SHP77 (cell line): ENCODE measurements at places on chromosomes 2 and 18.

GRCh38 chr2:197152451-197153228, 157.9 kb downstream of the ANKRD44 start:
- no peak for DNase-seq

DNA sequence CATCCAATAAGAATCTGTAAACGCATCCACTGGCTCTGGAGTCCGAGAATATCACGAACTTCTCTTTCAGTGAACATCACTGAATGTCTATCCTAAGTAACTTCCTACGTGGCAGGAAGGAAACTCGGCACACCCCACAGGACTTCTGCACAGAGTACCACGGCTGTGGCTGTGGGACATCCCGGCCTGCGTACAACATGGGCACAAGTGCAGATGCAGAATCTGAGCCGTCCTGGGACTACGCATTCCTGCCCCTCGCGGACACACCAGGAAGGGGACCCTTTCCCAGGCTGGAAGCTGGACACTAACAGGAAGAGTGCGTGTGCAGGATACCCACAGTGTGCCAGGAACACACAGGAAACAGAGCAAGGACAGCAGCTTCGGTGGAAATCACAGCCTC, 60.6 kb downstream of the ZNF516 start:
- DNase-seq: no peak

DNA sequence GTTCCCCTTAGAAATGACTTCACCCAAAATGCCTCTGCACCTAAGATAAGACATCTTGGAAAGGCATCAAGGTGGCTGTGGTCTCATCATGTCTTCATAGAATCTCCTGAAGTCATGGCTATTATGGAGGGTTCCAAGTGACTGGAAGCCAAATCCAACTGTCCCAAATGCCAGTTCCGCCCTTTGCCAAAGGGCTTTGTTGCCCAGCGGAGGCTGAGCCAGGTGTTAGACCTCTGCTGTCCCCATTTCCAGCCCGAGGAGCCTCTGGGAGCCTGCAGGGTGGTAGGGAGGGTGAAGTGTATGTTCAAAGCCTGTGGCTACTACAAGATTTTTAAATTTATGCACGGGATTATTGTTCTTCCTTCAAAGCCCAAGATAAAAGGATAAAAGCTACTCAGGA, 25.7 kb downstream of the RHOB start:
- DNase-seq: no peak

- no peak for DNase-seq
Observed at GRCh38 chr2:200431996-200432705, 77.7 kb downstream of the KCTD18 start.

- DNase-seq: no peak
Observed at GRCh38 chr2:203326356-203326755, 1.8 kb upstream of the ABI2 start.

DNA sequence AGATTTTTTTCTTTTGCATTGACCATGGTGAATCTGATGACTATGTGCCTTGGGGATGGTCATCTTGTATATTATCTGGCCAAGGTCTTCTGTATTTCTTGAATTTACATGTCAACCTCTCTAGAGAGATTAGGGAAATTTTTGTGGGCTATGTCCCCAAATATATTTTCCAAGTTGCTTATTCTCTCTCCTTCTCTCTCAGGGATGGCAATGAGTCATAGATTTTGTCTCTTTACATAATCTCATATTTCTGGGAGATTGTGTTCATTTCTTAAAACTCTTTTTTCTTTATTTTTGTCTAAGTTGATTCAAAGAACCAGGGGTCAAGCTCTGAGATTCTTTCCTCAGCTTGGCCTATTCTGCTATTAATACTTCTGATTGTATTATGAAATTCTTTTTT, 9.9 kb downstream of the GKN2 start:
- DNase-seq: no peak

GRCh38 chr2:16215902-16216557, 275.7 kb downstream of the MYCN start:
- no peak for DNase-seq

- DNase-seq: no peak
Observed at GRCh38 chr2:101843048-101843447, 145.5 kb downstream of the MAP4K4 start.

DNA sequence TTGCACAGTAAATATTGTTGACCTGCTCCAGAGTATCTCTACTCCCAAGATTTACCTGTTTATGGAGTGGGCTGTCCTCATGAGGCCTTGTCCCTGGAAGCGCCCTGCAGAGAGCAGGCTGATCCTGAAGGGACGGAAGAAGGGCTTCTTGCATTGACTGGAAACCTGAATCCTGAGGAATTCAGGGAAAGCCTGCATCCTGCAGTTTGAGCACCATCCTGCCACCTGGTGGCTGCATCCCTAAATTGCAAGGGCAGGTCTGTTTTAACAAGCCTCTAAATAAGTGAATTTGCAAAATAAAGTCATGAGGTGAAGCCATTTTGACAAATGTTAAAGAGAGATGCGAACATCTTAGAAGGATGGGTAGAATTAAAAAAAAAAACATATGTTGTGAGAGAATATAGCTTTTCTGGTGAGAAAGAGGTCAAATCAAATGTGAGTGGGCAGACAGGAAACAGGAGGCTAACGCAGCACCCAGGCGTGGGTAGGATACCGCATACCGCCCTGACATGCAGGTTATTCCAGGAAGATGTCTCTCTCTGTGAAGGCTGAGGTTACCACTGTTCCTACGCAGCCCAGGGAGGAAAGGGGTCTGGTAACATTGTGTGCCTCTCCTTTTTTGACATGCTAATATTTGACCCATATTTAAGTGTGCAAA, 754.9 kb downstream of the RNF144A start:
- peak; percentile 40 for DNase-seq

- DNase-seq: no peak
Observed at GRCh38 chr2:39664888-39665591, 677 bp upstream of the TMEM178A start.

DNA sequence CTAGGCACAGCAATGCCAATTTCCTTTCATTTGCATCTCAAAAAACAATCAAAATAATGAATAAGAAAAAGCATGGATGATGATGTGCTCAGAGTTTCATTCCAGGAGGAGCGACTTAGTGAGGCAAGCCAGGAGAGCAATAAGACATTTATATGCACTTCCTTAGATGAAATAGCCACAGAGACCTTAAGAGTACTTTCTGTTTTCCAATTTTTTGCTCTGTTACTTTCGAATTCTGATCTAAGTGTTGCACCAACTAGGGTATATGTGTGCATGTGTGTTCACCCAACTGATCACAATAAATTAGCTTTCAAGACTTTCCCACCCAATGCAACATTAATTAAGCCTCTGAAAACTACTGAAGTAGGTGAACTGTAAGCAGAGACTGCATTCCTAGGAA, 709 bp downstream of the RAB27B start:
- DNase-seq: no peak

- no peak for DNase-seq
Observed at GRCh38 chr2:160612266-160612856, 118.8 kb upstream of the RBMS1 start.

DNA sequence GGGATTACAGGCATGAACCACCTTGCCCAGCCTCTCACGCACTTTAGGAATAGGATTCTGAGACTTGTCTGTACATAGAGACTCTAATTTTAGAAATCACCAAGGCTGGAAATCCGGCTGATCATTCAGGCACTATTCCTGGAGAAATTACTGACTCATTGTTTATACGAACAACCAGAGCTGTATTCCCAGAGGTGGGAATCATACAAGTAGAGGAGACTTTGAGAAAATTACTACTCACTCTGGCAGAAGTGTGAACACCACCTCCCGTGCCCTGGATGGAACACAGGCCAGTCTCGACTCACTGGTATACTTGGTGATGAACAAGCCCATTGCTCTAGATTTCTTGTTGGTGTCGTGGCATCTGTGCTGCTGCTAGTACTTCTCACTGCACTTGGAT, 5.8 kb upstream of the ADNP2 start:
- DNase-seq: no peak

- DNase-seq: no peak
Observed at GRCh38 chr2:231393149-231394131, 2.1 kb upstream of the B3GNT7 start.

GRCh38 chr2:217004656-217005055, 144.8 kb upstream of the TNP1 start:
- no peak for DNase-seq

DNA sequence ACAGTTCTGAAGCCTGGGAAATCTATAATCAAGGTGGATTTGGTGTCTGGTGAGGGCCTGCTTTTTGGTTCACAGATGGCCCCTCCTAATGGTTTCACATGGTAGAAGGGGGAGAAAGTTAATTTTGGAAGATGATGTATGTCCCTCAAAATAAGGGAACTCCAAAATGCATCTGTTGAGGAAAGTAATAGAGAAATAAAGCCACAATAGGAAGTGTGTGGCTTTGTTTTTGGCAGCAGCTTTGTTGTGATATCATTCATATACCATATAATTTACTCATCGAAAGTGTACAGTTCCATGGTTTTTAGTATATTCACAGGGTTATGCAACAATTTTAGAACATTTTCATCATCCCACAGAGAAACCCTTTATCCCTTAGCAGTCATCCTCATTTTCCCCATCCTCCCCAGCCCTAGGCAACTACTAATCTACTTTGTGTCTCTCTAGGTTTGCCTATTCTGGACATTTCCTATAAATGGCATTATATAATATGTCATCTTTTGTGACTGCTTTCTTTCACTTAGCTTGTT, 274.0 kb upstream of the FAM98A start:
- DNase-seq: no peak

- DNase-seq: no peak
Observed at GRCh38 chr2:114122930-114123329, 233.0 kb downstream of the ACTR3 start.

DNA sequence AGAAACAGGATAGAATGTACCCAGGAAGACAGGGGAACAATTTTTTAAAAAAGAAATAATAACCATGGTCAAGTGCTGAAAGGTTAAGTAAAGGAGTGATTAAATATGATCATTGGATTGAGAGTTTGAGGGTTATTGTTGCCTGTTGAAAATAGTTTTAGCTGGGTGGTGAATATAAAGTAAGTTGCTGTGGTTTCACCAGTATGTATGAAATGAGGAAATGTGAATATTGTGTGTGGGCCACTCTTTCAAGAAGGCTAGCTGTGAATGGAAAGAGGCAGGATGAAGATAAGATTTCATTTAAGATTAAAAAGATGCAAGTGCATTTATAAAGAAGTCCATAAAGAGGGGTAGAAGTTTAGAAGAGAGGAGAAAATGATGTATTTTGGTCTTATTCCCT, 53.8 kb downstream of the GULP1 start:
- no peak for DNase-seq

- peak; percentile 37 for DNase-seq
Observed at GRCh38 chr2:129885735-129886134, 93.7 kb upstream of the RAB6C start.

GRCh38 chr2:84906900-84907714, 1.7 kb downstream of the TMSB10 start:
- DNase-seq: no peak

DNA sequence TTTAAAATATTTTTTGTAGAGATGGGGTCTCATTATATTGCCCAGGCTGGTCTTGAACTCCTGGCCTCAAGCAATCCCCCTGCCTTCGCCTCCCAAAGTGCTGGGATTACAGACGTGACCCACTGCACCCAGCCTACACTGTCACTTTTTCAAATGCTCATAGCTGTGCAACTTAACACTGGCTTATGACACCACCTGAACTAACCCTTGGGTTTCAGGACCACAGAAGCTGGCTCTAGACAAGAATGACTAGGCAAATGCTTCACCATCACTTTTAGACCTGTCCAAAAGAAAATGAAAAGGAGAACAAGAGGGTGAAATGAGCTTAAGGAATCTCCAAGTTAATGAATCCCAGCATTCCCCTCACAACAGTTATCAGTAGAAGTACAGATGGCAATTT, 13.3 kb downstream of the ERCC3 start:
- no peak for DNase-seq
